NCI-H1048 (cell line): ENCODE measurements at places on chromosomes 11 and 22.

GRCh38 chr11:43907028-43907975 lies 26.7 kb downstream of the ALKBH3 start:
- DNase-seq, result no peak

DNA sequence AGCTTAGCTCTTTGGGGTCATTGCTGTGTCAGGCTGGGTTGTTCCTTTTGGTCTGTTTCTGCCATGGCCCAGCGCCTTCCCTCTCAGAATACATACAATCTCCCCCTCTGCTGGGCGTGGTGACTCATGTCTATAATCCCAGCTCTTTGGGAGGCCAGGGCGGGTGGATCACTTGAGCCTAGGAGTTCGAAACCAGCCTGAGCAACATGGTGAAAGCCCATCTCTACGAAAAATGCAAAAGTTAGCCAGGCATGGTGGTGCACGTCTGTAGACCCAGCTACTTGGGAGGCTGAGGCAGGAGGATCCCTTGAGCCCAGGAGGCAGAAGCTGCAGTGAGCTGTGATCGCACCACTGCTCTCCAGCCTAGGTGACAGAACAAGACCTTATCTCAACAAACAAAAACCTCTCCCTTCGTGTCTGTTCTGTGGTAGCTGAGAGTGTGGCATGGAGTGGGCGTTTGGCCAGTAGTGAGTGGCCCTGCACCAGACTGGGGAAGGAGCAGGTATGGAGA lies 46.7 kb upstream of the RAB1B start:
- no peak for DNase-seq

GRCh38 chr22:41987276-41987675 lies 11.3 kb upstream of the WBP2NL start:
- DNase-seq, result no peak

- DNase-seq, result no peak
These were observed 52.9 kb downstream of the NCAPD3 start for GRCh38 chr11:134170919-134171281.

- no peak for DNase-seq
These were observed 58.9 kb downstream of the FBXO7 start for GRCh38 chr22:32533265-32534111.

DNA sequence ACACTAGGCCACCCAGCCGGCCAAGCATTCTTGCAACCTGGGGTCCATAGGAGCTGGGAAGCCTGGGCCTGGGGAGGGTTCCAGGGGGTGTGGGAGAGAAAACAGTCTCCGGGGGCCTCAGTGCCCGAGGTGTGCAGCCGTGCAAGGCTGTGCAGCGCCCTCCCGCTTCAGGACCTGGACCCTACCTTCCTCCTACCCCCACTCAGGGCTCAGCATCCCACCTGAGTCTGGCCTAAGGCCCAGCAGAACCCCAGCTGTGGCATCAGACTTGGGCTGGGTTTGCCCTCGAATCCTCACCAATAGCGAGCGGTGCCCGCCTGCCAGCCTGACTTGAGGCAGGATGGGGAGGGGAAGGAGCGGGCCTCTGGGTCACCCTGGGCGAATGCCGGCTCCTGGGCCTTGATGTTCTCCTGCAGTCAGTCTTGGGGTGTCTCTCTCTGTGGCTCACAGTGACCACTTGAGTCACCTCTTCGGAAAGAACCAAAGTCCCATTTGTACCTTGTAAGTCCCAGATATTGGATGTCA lies 53.6 kb upstream of the PPARA start:
- DNase-seq, result no peak

DNA sequence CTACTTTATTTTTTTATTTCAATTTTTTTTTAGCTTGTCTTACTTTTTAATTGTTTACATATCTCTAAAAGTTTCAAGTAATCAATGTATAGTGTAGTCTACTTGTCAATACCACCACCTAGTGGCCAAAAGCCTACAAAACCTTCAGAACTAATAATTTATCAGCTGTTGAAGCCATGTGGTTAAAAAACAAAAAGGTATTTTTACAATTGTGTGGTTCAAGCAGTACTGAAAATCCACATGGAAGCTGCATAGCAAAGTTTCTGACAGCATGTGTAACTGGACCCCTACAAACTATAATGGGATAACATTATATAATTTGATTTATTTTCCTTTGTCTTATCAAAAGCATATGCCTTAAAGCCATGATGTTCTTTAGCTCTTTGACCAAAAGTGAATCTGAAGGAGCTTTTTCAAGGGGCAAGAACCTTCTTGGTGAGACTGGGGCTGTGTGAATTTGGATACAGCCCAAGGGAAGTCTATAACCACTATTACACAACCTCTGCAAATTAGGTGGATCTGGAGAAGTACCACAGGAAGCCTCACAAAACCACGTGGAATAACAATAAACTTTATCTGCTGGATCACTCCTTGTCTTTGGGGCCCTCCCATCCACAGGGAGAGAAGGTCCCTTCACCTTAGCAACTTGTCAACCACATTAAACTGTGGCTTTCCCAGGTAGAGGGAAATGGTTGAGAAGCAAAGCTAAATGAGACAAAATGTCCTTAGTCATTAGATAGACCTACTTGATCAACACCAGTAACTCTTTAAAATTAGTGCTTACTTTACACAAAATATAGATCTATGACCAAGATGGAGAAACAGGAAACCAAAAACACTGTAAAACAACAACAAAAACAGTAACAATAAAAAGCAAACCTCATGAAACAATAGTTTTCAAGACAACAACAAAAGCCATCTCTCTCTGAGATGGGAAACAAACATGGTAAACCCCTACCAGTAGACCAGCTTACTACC lies 9.9 kb downstream of the NARS2 start:
- DNase-seq, result peak; percentile 18

- DNase-seq, result no peak
These were observed 26.7 kb downstream of the PARVG start for GRCh38 chr22:44207173-44207980.

GRCh38 chr22:40058265-40058664 lies 63.5 kb downstream of the FAM83F start:
- no peak for DNase-seq

GRCh38 chr11:44795803-44796535 lies 69.2 kb downstream of the TSPAN18 start:
- no peak for DNase-seq

DNA sequence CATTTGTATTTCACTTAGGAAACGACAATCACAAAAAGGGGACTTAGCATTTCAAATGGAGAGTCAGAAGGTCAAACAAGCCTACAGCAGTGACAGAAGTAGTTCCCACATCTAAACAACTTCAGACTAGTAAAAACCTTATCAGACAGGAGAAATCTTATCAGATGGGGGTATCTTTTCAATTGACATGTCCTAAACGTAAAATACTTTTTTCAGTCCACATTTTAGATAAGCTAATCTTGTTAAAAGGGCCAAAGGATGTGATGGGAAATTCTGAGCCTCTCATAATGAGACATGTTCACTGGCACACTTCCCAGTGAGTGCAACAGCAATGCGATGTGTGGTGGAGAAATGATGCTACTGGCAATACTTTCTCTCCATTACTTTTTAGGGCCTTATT lies 2.4 kb downstream of the MAPK1 start:
- no peak for DNase-seq

DNA sequence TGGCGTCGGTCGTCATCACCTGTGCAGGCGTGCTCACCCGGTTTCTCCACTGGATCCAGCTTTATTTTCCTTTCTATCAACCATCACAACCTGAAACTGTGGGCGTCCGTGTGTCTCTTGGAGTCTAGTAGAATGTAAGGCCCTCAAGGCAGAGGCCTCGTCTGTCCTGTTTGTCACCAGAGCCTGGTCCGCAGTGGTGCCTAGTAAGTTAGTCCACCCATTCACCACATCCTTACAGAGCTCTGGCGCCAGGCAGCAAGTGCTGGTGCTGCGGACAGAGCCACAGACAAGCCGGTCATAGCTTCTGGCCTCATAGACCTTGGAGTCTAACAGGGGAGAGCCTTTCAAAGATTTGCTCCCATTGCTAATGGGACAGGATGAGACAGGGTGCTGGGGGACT lies 64.4 kb upstream of the PARVG start:
- DNase-seq, result no peak

DNA sequence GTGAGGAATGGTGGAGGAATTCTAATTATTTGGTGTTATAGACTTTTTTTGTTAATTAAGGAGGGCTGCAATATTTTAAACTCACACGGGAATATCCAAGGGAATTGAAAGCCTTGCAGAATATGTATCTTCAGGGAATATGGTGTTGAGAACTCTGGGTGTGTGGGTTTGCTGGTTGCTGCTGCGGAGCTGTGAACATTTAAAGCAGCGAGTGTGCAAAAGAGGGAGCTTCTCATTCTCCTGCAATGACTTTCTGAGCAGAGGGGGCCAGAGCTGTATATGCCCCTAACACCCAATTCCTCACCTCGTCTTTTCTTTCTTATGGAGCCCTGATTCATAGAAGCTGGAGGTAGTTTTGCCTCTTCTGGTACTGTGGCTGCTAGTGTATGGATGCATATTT lies 217.7 kb downstream of the HIPK3 start:
- DNase-seq, result no peak

DNA sequence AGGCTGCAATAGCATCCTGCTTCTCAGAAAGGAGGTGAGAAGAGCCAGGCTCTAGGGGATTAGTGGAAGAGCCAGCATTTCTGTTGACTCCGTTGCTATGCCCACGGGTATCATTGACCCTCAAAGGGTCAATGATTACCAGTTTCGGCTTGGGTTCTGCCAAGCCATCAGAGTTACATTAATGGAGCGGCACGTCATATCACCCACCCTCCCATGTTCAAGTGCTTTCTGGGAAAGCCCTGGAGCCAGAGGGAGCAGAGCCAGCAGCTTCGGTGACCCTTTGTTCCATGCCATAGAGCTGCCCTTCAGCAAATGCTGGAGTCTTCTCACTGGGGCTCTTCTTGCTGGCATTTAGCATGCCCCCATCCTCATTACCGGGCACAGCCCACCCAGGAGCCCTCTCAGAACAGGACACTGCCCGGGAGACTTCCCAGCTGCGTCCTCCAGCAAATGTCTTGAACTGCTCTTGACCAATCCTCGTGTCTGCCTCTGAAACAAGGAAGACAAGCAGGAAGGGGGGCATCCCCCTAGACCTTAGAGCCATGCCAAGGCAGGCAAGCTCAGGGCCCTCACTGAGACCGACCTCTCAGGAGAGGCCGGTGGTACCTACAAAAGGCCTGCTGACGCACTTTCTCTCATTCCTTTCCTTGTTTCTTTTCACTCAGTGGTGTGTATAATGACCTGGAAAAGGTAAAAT lies 14.6 kb downstream of the KCNJ1 start:
- no peak for DNase-seq

DNA sequence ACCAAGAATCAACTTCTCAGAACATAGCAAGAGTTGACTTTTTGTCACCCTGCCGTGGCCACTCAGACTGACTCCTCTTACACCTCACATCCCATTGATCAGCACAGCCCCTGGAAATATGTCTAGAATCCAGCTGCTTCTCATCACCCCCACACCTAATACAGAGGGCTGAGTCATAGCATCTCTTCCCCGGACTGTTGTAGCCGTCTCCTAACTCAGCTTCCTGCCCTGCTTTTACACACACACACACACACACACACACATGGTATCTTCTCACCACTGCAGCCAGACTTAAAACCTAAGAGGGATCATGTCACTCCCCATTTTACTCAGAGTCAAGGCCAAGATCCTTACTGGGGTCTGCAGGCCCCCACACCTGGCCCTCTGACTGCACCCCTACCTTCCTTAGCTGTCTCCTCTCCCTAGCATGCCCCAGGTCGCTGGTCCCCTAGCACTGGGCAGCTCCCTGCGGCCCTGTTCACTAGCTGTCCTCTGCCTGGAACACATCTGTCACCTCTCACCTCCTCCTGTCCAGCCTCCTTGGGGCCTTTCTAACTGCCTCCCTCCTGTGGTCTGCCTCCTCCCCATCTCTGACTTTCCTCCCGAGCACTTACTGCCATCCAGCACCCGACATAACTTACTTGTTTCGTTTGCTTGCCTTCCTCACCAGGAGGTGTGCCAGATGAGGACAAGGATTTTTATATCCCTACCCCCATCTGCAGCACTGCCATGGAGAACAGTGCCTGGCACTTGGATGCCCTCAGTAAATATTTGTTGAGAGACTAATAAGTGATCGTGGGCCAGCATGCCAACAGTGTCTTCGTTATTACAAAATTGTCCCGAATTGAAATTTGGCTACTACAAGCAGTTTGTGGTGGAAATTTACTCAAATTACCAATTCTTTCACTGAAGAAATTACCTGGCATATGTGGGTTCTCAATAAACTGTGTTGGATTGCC lies 61.9 kb downstream of the BMAL1 start:
- DNase-seq, result no peak

- DNase-seq, result no peak
These were observed 641 bp downstream of the APOC3 start for GRCh38 chr11:116830184-116830912.

GRCh38 chr22:47107431-47107830 lies 345.0 kb downstream of the TBC1D22A start:
- no peak for DNase-seq

DNA sequence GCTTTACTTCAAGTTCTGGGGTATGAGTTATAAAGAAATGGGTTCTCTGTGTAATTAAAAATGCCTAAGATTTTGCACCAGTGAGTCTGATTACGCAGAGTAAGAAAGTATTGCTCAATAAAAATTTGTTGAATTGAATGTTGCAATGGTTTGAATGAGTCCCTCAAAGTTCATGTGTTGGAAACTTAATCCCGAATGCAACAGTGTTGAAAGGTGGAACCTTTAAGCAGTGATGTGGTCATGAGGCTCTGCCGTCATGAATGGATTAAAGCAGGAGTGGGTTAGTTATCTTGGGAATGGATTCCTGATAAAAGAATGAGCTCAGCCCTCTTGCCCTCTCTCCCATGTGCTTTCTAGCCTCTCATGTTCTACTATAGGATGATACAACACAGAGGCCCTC lies 52.6 kb upstream of the SESN3 start:
- DNase-seq, result no peak

DNA sequence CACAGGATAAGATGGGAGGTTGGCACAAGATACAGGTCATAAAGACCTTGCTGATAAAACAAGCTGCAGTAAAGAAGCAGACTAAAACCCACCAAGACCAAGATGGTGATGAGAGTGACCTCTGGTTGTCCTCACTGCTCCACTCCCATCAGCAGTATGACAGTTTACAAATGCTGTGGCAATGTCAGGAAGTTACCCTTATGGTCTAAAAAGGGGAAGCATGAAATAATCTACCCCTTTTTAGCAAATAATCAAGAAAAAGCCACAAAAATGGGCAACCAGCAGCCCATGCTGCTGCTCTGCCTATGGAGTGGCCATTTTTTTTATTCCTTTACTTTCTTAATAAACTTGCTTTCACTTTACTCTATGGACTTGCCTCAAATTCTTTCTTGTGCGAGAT lies 8.7 kb upstream of the PIWIL4 start:
- no peak for DNase-seq

- DNase-seq, result no peak
These were observed 11.6 kb downstream of the ARRB1 start for GRCh38 chr11:75339685-75340409.

- no peak for DNase-seq
These were observed 33.4 kb downstream of the FDX1 start for GRCh38 chr11:110463153-110463552.
